ENCODE measurements at places on chromosomes 5 and 9.

DNA sequence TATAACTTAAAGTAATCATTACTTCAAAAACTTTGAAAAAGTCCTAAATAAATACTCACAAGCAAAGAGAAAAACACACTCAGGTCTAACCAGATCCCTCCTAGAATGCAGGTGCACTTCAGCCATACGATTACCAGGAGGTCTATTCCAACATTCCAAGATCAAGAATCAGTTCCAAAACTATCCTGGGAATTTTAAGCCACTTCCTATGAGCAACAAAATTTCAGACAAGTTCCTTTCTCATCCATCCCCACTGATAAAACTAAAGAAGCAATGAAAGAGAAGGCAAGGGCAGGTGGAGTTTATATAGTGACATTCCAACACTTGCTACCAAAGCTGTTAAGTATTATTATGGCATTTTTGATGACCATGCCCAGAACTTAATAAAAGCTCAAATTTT lies 29.6 kb downstream of the MLLT3 start:
- DNase-seq, result no peak

- no peak for DNase-seq
Measured at GRCh38 chr5:139642213-139642612, 5.9 kb upstream of the CXXC5 start.

DNA sequence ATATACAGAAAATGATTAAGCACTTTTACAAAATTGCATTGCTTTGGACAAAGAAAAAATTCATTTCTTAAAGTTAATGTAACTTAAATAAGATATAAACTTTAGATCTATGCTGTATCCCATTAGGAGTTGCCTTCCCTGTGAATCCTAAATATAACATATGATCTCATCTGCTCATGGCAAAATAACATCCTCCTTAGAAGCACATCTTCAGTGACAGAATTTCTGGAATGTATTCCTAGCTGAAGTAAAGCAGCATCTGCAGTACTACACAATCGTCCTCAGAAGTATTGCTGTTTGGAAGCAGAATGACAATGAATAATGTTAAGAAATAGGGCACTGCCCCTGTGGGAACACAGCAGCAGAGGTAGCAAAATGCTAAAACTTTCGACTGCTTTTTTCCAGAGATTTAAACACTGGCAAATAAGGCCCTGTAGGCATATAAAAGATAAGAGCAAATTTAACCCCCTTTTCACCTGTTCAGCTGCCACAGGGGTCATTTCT lies 571.0 kb downstream of the PTPRD start:
- no peak for DNase-seq

GRCh38 chr5:133688391-133688790 lies 76.0 kb upstream of the FSTL4 start:
- DNase-seq, result no peak

DNA sequence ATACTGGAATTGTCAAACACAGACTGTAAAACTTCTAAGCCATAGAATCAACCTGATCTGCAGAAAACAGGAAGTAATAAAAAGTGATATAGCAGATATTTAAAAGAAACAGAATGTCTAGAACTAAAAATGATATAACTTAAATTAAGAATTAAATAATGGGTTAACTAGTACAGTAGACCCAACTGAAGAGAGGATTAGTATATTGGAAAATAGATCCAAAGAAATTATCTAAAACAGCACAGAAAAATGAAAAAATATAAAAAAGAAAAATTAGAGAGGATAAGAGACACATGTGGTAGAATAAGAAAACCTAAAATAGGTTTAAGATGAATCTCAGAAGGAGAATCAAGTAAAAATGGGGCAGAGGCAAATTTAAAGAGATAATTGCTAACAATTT lies 219.9 kb downstream of the SEMA6A start:
- no peak for DNase-seq

DNA sequence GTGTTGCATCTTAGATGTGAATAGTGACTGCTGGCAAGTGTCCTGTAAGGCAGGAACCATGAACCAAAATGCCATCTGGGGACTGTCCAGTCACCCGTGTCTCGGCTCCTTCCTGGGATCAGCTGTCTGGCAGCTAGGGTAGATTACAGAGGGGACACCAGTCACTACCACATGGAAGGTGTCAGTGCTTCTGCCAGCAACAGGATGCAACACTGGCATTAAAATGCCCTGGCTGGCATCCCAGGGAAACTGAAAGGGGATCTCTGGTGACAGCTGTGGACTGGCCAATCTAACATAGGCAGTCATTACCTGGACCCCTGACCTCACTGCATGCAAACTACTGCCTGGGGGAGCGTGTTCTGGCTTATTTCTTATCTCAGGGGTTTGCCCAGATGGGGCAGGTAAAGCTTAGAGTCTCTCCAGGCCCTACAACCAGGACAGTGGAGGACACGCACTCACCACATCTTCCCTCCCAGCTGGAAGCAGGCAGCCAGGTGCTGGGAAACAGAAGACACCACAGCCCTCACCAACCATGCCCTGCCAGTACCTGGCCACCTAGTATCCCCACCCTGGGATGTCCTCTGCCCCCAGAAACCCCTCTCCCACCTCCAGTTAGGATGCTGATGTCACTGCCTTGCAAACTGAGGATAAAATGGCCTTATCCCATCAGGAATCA lies 83.8 kb downstream of the SEMA4D start:
- DNase-seq, result no peak

- no peak for DNase-seq
Measured at GRCh38 chr9:115548609-115549260, 430.8 kb upstream of the TNC start.

DNA sequence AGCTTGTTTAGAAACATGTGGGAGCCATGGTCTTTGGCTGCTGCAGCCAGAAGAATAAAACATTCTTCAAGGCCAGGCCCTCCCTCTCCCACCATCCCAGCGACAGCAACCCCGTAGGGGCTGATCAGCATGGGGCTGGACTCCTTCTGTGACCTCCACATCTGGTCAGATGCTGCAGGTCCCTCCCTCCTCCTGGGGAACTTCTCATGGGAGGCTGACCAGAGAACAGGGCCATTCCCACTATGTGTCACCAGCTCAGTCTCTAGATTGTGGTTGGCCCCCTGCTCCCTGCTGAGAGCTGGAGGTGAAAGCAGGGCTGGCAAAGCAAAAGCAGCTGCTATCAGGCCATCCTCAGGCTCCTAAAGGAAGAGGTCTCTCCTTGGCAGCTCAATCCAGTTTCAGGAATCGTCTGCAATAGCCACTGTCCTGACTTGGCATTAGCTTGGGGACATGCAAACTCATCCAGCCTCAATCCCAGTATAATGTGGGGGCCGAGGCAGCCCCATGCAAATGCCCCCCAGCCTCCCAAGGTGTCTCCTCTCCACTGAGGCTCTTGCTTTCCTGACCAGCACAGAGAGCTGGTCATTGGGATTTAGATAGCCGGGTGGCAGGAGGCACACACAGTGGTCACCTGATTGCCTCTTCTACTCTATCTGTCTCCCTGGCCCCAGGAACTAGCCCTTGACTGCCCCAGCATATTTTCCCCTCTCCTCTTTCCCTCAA lies 81.5 kb downstream of the NRG2 start:
- no peak for DNase-seq

DNA sequence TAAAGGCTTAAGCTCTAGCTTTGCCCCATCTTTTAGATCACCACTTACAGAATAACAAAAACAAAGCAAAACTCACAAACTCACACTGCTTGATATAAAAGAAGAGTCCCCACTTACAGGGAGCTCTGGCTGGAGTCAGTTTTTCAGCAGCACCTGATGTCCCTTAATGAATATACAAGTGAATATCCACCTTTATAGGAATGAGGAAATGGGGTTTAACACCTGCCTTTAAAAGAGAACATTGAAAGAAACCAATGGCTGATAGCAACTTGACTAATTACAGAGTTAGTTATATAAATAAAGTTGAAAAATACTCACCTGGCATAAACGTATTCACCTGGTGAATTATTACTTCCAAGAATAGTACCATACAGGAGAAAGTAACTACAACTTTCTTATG lies 20.7 kb upstream of the PURA start:
- DNase-seq, result no peak

GRCh38 chr5:43729846-43730478 lies 127.0 kb downstream of the NNT start:
- DNase-seq, result no peak

GRCh38 chr5:175206669-175207068 lies 237.3 kb downstream of the DRD1 start:
- DNase-seq, result no peak

GRCh38 chr5:137891849-137892248 lies 2.6 kb downstream of the PKD2L2 start:
- no peak for DNase-seq

DNA sequence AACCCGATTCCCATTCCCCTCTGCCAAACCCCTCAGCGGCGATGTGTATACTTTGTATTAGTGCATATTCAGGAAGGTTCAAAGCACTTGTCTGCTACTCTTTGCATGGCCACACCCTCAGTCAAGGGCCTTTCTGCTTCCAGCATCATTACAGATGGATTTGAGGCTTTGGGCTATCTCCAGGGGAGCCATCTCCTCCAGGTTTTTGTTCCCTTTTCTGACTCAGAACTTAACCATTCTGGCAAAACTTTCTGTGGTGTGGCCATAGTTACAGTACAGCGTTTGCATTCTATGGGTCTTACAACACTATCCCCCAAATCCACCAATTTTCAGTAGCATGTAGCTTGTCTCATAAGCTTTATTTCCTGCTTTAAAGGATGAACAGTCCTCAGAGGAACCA lies 36.0 kb upstream of the SVEP1 start:
- no peak for DNase-seq

- DNase-seq, result no peak
Measured at GRCh38 chr9:33430942-33431341, 16.5 kb downstream of the AQP3 start.

GRCh38 chr5:157245476-157245875 lies 20.4 kb upstream of the CYFIP2 start:
- no peak for DNase-seq

DNA sequence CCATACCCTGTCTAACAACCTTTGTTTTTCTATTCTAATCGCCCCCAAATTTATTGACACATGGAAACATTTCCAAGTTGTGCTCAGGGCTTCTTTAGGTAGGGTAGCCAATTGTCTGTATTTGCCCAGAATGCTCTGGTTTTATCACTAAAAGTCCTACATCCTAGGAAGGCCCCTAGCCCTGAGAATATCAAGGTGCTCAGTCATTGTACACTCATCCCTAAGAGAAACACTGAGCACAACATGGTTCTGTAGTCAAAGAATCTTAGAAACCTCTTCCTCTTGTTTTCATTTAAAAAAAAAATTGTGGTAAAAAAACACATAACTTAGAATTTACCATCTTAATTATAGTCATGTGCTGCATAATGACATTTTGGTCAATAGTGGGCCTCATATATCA lies 69.0 kb upstream of the BASP1 start:
- no peak for DNase-seq

- no peak for DNase-seq
Measured at GRCh38 chr5:175847503-175847902, 23.9 kb upstream of the CPLX2 start.

DNA sequence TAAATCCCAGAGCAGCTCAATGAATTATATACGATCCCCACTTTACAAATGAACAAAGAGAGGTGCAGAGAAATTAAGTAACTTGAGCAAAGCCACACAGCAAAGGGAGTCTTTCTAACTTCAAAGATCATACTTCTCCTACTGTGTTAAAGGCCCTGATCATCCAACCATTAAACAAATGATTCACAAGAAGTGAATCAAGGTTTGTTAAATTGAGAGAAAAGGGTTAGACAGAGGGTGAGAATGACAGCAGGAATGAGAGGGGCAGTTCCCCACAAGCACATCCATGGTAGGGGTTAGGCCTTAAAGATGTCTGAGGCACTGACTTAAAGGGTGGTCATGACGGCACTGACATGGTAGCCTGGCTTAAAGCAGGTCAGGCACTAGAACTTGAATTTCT lies 10.7 kb downstream of the IDNK start:
- DNase-seq, result no peak

DNA sequence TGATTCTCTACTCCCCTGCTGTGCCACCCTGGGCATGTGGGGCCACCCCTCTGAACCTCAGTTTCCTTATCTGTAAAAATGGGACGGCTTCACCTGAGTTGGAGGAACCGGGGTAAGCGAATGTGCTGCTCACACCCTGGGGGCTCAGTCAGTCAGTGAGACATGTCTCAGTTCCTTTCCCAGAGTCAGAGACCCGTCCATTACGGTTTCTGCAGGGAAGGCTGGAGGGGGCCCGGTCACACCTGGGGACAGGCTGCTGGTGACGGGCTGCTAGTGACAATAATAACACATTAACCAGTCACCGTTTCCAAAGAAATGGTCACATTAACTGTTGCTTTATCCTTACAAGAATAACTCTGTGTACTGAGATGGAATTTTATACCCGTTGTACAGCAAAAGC lies 282.4 kb downstream of the NSG2 start:
- no peak for DNase-seq

- no peak for DNase-seq
Measured at GRCh38 chr9:111598733-111599091, 735 bp downstream of the PTGR1 start.

GRCh38 chr5:1028481-1029281 lies 20.1 kb downstream of the NKD2 start:
- DNase-seq, result no peak

- no peak for DNase-seq
Measured at GRCh38 chr5:61280205-61280604, 51.9 kb upstream of the ZSWIM6 start.

DNA sequence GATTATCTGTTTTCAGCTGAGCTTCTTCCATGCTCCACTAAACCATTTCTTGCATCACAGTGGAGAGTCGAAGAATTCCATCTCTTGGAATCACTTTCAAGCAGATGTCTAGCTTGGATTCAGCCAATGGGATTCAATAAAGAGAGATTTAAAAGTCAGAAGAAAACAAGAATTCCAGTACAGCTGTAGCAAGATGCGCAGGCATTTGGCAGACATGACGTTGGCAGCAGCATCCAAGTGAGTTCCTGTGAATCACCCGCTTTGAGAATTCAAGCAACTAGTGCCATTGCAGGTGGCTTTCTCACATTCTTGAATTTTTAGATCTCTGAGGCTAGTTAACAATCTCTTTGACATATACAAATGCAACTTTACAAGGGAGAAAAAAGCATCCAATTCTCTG lies 467.0 kb downstream of the CDH10 start:
- no peak for DNase-seq

- no peak for DNase-seq
Measured at GRCh38 chr5:126692971-126693370, 84.0 kb upstream of the LMNB1 start.

- DNase-seq, result no peak
Measured at GRCh38 chr5:88761269-88761850, 121.6 kb downstream of the MEF2C start.

- no peak for DNase-seq
Measured at GRCh38 chr5:107474716-107475489, 195.8 kb downstream of the EFNA5 start.

GRCh38 chr5:142446131-142446959 lies 121.5 kb upstream of the SPRY4 start:
- DNase-seq, result no peak

GRCh38 chr5:40356248-40356647 lies 323.5 kb upstream of the PTGER4 start:
- no peak for DNase-seq
